ENCODE measurements at places on chromosomes 2 and 18. TPM values are rescaled to one million over a fixed set of nuclear protein-coding genes. Genes with fewer than 3 reads are reported as not detected.
A peak's percentile ranks its signal among the peaks of the same experiment; 100 is the strongest.

- no peak overlapping the region for H3K4me3 ChIP-seq
- H3K27ac ChIP-seq = no peak overlapping the region
- H3K36me3 ChIP-seq = peaks cover 28% of the 10 kb centered on the region
- no peaks in the 10 kb centered on the region for H3K27me3 ChIP-seq
- H3K4me1 ChIP-seq = no peaks in the 10 kb centered on the region
Observed at GRCh38 chr18:78192054-78192453, 787.6 kb upstream of the SALL3 start.

GRCh38 chr2:20372896-20373640 lies 22.4 kb upstream of the PUM2 start:
- H3K27me3 ChIP-seq = peaks cover 4% of the 10 kb centered on the region
- H3K4me3 ChIP-seq = no peak overlapping the region
- no peak overlapping the region for H3K27ac ChIP-seq

DNA sequence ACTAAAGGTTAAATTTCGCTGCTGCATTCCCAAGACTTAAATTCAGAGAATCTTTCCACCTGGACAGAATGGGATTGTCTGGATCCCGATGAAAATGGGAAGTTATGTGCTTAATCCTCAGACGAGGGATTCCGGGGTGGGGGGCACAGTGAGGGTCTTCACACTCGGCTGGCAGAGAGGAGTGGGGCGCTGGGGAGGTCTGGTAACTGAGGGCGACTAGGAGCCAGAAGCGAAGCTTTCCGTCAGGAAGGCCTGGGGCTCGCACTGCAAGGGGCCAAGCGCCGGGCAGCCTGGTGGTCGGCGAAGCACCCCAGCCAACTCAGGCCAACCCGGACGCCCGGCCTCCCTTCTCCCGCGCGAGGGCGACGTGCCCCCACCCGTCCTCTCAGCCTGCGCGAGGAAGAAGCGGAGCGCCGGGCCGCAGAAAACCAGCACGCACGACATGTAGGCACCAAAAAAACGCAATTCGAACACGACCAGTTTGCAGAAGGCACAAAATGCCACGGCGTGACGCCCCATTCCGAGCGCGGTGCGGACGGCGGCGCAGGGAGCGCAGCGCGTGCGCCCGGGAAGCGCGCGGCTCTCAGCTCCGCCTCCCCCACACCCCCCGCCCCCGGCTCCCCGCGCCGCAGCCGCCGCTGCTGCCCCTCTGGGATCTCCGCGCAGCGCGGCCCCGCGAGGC lies 188.1 kb downstream of the ZEB2 start:
- peaks cover 40% of the 10 kb centered on the region for H3K4me1 ChIP-seq
- H3K27me3 ChIP-seq = peaks cover 17% of the 10 kb centered on the region
- peak overlapping the region; percentile 86 for H3K4me3 ChIP-seq
- H3K36me3 ChIP-seq = peaks cover 5% of the 10 kb centered on the region

- H3K4me1 ChIP-seq = peaks cover 36% of the 10 kb centered on the region
- no peak for DNase-seq
- H3K27me3 ChIP-seq = no peaks in the 10 kb centered on the region
- H3K27ac ChIP-seq = peak overlapping the region; percentile 37
Observed at GRCh38 chr2:156430980-156431358, 5.2 kb upstream of the GPD2 start.

- H3K4me3 ChIP-seq = no peak overlapping the region
- H3K4me1 ChIP-seq = peaks cover 3% of the 10 kb centered on the region
- H3K27me3 ChIP-seq = no peaks in the 10 kb centered on the region
- no peak for DNase-seq
- no peaks in the 10 kb centered on the region for H3K36me3 ChIP-seq
Observed at GRCh38 chr18:45268583-45268982, 346.7 kb upstream of the SLC14A2 start.

PLCL1 gene
- 0.11 TPM for total RNA-seq

ERBB4 gene
- 1.8 TPM for total RNA-seq

Data from WTC11 (cell line).